ENCODE measurements at places on chromosomes 3 and 15. TPM values are rescaled to one million over a fixed set of nuclear protein-coding genes. Genes with fewer than 3 reads are reported as not detected.
A peak's percentile ranks its signal among the peaks of the same experiment; 100 is the strongest.

DNA sequence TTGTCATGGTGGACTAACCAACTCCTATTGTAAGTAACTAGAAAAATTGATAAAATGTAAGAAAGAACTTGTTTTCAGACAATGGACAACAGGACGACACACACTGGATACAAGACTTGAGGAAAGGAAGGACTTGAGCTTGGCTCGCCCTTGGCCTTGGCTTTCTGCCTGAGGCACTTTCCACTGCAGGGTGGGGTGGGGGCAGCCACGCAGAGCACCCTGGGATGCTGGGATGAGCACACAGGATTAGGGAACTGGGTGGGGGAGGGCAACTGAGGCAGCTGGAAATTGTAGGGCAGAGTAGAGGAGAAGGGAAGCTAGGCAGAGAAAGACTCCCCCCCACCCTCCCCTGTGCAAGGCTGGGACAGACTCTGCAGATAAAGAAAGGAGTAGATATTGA is 25.5 kb upstream of the HHATL start:
- H3K4me1 ChIP-seq = peaks cover 20% of the 10 kb centered on the region
- H3K27ac ChIP-seq = no peak overlapping the region
- H3K36me3 ChIP-seq = no peaks in the 10 kb centered on the region
- DNase-seq = no peak
- no peak overlapping the region for H3K4me3 ChIP-seq

DNA sequence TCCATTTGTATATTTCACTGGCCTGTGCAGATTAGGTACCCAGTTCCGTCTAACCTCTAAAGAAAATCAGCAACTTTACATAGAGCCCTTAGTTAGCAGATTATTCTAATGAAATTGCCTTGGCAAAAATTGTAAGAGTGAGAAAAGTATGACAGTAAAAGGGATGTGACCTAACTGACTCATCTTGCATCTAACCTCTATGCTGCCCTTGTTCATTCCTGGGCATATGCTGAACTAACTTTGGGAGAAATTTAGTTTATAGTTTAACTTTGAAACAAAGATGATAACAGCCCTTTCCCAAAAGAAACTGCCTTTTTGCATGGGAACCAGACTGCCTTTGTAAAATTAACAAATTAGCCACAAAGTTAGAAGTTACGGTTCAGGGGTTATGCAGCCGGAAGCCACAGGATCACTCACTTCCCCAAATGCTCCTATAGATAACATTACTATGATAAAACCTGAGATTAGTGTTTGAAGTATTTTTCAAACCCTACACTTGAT is 839.8 kb upstream of the ALCAM start:
- H3K4me3 ChIP-seq = no peak overlapping the region
- H3K27ac ChIP-seq = no peak overlapping the region

DNA sequence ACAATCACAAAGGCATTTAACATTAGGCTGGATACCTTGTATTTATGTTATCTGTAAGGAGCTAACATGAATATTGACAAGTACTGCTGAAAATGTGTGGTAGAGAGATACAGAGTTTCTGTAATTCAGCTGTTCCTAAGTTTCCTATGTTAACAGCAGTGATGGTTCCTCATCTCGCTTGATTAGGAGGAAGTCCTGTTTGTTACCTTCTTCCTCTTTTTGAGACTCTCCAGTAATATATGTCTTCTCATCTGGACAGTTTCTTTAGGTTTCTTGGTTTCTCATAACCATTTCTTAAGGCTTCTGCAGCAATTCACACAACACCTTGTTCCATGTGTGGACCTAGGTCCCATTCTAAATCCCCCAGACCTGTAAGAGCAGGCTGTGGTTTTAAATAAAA is 11.4 kb upstream of the PEX5L start:
- H3K36me3 ChIP-seq = no peaks in the 10 kb centered on the region
- DNase-seq = no peak
- no peaks in the 10 kb centered on the region for H3K4me1 ChIP-seq
- no peak overlapping the region for H3K4me3 ChIP-seq
- no peaks in the 10 kb centered on the region for H3K27me3 ChIP-seq
- H3K27ac ChIP-seq = no peak overlapping the region

DNA sequence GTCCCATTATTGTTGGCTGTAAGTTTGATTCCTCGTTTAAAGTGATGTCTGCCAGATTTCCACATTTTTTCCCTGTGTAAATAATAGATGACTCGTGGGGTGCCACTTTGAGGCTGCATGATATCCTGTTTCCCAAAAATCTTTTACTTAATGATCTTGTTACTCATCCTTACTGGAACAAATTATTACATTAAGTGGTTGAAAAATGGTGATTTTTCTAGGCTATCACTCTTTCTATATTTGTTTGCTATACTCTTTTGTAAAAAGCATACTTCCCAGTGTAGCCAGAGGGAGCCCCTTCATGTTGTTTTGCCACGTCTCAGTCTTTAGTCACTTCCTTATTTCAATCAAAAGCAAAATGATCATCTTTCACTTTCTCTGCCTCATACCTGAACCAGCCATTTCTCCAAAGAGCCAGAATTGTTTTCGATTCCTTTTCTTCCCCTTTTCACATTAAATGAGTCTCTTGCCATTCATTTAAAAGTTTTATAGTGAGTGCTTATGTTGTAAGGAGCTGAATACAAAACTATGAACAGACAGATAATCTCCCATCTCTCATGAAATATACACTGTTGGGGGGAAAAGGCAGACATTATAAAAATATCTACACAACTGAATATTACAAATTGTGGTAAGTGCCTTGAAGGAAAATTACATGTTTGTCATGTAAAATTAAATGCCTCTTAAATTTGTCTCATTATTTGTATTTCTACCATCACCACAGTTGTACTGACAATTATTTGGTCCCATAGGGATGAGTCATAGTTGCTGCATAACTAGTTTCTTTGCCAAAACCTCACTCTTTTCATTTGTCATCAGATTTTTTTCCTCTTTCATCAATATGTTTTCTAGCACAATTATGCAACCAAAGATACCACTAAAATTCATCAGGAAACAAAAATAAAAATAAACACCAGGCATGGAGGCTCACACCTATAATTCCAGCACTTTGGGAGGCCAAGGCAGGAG is 41.5 kb downstream of the ADGRG7 start:
- H3K4me1 ChIP-seq = 0 out of 2 replicates have a peak, but pooled peaks cover 3% of the 10 kb centered on the region
- DNase-seq = no peak
- no peak overlapping the region for H3K4me3 ChIP-seq
- no peaks in the 10 kb centered on the region for H3K36me3 ChIP-seq
- no peak overlapping the region for H3K27ac ChIP-seq

GRCh38 chr3:71584394-71585011 is 975 bp upstream of the FOXP1 start:
- peak; percentile 16 for DNase-seq
- H3K4me1 ChIP-seq = peaks cover 40% of the 10 kb centered on the region
- peak overlapping the region; percentile 92 for H3K27ac ChIP-seq
- peaks cover 29% of the 10 kb centered on the region for H3K27me3 ChIP-seq
- H3K36me3 ChIP-seq = no peaks in the 10 kb centered on the region

Gene ZNF80
- not detected for total RNA-seq

GRCh38 chr3:172080503-172080902 is 41.1 kb downstream of the FNDC3B start:
- no peaks in the 10 kb centered on the region for H3K27me3 ChIP-seq
- no peak overlapping the region for H3K4me3 ChIP-seq
- peaks cover 22% of the 10 kb centered on the region for H3K36me3 ChIP-seq
- peaks cover 39% of the 10 kb centered on the region for H3K4me1 ChIP-seq

Gene REC114
- not detected for total RNA-seq

DNA sequence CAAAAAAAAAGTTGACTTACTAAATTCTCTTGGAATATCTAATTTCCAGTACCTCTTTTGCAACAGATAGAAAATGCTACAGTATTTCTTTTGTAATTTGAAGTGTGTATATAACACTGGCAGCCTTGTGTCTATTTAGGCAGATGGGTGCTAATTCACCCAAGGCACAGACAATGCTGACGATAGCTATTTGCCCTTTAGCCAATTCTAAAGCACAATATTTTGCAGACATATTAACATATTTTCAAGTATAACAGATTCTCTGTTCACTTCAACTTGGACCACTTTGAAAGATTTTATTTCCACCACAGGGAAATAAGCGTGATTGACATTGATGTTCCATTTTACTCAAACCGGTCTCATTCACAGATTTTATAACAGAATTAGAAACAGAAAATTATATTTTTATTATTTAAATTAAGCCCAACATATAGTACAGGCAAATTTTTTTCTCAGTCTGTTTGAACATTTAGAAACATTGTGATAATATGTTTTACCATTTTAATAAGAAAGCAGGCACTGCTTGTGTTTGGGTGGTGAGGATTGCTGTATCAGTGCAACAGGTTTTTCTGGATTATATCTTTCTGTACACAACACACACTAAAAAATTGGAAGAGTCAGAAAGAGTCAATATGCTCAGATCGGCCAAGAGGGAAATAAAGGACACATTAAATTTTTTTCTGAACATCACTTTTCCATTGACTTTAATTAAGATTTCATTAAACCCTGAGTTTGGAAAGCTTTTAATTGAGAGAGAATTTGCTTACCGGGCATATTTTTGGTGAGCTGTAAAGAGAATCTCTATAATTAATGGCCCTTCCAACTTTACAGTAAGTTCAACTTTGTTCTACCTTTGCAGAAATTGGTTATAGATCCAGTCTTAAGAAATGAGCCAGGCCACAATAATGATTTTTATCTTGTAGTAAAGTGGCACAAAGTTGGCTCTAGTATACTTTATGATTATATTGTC is 327.3 kb upstream of the NR2F2 start:
- H3K36me3 ChIP-seq = no peaks in the 10 kb centered on the region
- no peaks in the 10 kb centered on the region for H3K27me3 ChIP-seq
- H3K4me3 ChIP-seq = no peak overlapping the region
- no peak for DNase-seq
- peaks cover 10% of the 10 kb centered on the region for H3K4me1 ChIP-seq
- H3K27ac ChIP-seq = no peak overlapping the region

Gene VEPH1
- 9.2 TPM for total RNA-seq

DNA sequence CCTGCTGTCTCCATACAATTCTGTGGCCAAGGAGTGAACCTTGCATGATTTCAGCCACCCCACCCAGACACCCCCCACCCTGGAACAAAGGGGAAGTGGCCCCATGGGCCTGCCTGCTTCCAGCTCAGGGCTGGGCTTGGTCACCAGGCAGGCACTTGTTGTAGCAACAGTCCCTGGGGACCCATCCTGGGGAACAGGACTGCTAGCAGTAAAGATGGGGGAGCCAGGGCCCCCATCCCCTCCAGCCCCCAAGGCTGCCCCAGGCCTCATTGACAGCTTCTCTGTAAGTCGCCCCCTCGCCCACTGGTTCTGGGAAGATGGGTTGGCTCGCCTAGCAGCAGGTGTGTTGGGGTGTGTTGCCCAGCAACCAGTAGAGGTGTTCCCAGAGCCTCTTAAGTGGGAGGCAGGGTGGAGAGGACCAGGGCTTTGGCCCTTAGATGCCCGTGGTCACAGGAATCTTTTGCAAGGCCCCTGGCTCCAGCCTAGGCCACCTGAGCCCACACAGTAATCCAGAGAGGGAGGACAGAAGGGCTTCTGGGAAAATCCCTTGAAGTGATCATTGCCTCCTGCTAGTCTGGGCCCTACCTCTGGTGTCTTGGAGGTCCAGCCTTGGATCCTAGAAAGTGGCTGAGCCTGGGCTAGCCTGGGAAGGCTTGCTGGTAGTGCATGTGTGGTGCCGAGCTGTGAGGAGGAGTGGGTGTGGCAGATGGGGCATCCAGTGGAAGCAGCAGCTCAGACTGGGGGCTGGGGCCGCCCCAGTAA is 48.9 kb downstream of the CYP11A1 start:
- no peaks in the 10 kb centered on the region for H3K27me3 ChIP-seq
- H3K36me3 ChIP-seq = no peaks in the 10 kb centered on the region
- peaks cover 51% of the 10 kb centered on the region for H3K4me1 ChIP-seq
- H3K4me3 ChIP-seq = no peak overlapping the region

GRCh38 chr3:25289663-25290062 is 138.4 kb upstream of the RARB start:
- no peaks in the 10 kb centered on the region for H3K27me3 ChIP-seq
- no peak for DNase-seq
- H3K4me3 ChIP-seq = no peak overlapping the region
- H3K27ac ChIP-seq = no peak overlapping the region
- H3K4me1 ChIP-seq = peaks cover 52% of the 10 kb centered on the region

Gene KCNMB3
- total RNA-seq = 2.3 TPM

DNA sequence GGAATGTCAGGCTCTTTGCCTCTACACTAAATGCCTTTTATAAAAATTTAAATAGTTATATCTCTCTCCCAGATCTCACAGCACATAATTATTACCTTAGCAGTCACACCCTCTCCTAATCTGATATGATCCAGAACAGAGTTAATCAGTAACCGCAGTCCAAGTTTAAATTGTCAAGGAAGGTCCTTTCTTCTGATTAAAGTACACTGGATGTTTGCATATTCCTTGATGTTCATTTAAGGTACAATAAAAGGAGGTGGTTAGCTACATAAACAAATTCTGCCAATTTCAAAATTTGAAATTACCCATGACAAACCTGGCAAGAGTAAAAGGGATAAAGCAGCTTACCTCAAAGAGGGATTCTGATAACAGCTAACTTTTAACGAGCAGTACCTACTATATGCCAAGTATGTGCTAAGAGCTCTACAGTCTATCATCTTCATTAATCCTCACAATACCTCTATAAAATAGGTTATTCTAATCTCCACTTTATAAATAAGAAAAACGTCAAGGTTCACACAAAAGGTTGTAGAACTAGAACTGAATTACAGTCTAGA is 4.3 kb downstream of the GOLIM4 start:
- no peak overlapping the region for H3K27ac ChIP-seq
- no peaks in the 10 kb centered on the region for H3K36me3 ChIP-seq
- peaks cover 65% of the 10 kb centered on the region for H3K4me1 ChIP-seq
- no peaks in the 10 kb centered on the region for H3K27me3 ChIP-seq
- no peak for DNase-seq

DNA sequence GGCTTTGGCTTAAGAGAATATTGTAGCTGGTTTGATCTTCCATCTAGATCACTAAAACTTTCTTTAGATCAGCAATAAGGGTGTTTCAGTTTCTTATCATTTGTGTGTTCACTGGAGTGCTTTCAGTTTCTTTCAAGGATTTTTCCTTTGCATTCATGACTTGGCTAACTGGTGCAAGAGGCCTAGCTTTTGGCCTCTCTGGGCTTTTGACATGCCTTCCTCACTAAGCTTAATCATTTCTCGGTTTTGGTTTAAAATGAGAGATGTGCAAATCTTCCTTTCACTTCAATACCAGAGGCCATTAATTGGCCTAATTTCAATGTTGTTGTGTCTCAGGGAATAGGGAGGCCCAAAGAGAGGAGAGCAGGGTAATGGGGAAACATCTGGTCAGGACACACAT is 30.3 kb upstream of the CCNB2 start:
- no peak overlapping the region for H3K4me3 ChIP-seq
- H3K36me3 ChIP-seq = peaks cover 52% of the 10 kb centered on the region
- no peaks in the 10 kb centered on the region for H3K27me3 ChIP-seq

Gene SLC7A14
- 0.62 TPM for total RNA-seq

GRCh38 chr3:190058521-190059241 is 62.0 kb downstream of the P3H2 start:
- H3K27me3 ChIP-seq = no peaks in the 10 kb centered on the region
- no peaks in the 10 kb centered on the region for H3K36me3 ChIP-seq
- H3K4me3 ChIP-seq = no peak overlapping the region
- no peak for DNase-seq

- DNase-seq = no peak
- H3K4me1 ChIP-seq = peaks cover 19% of the 10 kb centered on the region
These were observed 88.4 kb upstream of the RASGRP1 start for GRCh38 chr15:38652998-38653397.

Gene TPRG1
- total RNA-seq = 0.87 TPM

Data from WTC11 (cell line).